Ascending aorta (tissue), 2 donors: ENCODE measurements at places on chromosomes 5 and 9.

GRCh38 chr5:65326922-65327321, 154.8 kb downstream of the ADAMTS6 start:
- DNase-seq: no peak

DNA sequence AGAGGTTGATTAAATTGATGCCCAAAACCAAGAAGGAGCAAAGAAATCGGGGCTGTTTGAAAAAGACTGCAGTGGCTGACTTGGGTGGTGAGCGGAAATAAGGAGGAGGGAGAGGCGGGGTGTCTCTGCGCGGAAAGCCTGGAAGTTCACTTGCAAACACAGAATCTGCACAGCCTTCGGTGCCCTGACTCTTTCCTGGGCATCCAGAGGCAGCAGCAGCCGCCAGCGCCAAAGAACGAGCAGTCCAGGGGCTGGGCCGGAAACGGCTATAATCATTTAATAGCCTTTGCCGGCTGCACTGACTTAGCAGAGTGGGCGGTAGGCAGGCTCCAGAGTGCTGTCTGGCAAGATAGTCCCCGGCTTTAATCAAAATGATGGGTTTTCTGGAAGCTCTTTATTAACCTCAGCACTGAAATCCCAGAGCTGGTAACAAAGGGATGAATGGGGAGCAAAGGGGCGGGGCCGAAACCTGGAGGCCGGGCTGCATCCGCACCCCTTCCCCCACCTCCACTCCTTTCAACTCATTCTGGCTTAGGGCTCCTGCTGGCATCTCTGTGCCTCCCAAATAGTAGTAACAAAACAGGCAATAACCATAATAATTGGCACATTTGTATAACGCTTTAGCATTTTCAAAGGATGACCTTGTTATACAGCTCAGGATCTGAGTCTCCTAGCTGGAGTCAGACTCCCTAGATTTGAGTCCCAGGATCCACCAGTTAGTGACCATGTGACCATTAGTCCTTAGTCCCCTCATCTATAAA, 35.7 kb downstream of the PCDHAC2 start:
- no peak for DNase-seq

- no peak for DNase-seq
Observed at GRCh38 chr5:134563221-134563620, 37.8 kb downstream of the JADE2 start.

- peak; percentile 79 for DNase-seq
Observed at GRCh38 chr5:61275841-61276240, 56.2 kb upstream of the ZSWIM6 start.

GRCh38 chr9:98552331-98552730, 156.4 kb downstream of the GABBR2 start:
- no peak for DNase-seq
